Caki2 (cell line): ENCODE measurements at places on chromosomes 2 and 18. TPM values are rescaled to one million over a fixed set of nuclear protein-coding genes. Genes with fewer than 3 reads are reported as not detected.

DNA sequence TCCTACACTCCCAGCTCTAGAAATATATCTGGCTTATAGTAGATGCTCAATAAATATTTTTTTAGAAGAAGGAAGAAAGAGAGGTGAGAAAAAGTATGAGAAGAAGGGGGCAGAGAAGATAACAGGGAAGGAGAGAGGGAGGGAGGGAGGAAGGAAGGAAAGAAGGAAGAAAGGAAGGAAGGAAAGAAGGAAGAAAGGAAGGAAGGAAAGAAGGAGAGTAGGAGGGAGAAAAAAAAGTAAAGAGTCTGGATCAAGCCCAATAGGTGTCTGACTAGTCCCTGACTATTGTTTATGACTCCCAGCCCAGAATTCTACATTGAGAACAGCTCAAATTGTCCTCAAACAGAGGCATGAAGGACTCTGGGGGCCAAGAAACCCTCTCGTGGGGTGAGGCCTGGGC lies 83.9 kb downstream of the THNSL2 start:
- no peak for DNase-seq

- DNase-seq, result peak; percentile 52
Observed at GRCh38 chr2:49914281-49914680, 760.0 kb upstream of the FSHR start.

GRCh38 chr18:37270038-37270665 lies 295.4 kb downstream of the CELF4 start:
- DNase-seq, result peak; percentile 38

DNA sequence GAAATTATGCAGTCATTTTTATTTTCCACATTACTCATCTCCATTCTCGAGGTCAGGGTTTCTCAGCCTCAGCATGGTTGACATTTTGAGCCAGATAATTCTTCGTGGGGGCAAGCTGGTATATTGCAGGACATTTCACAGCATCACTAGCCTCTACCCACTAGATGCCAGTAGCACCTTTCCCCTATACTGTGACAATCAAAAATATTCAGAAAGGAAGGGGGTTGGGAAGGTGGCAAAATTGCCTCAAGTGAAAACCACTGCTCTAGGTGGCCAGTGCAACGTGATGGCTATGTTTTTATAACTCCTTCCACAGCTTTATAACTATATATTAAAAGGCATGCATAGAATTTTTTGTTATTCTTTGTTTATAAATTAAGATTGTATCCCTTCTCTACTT lies 294.5 kb downstream of the CNTNAP5 start:
- no peak for DNase-seq

DNA sequence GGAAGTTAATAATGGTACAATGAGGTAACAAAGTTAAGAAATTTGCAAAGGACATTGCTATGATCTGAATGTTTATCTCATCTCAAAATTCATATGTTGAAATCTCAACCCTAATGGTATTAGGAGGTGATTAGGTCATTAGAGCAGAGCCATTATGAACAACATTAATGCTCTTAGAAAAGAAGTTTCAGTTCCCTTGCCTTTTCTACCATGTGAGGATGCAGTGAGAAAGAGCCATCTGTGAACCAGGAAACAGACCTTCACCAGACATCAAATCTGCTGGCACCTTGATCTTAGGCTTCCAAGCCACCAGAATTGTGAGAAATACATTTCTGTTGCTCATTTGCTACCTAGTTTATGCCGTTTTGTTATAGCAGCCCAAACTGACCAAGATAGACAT lies 757.6 kb downstream of the NR4A2 start:
- DNase-seq, result no peak

- no peak for DNase-seq
Observed at GRCh38 chr2:45211636-45212035, 202.4 kb upstream of the SIX2 start.

DNA sequence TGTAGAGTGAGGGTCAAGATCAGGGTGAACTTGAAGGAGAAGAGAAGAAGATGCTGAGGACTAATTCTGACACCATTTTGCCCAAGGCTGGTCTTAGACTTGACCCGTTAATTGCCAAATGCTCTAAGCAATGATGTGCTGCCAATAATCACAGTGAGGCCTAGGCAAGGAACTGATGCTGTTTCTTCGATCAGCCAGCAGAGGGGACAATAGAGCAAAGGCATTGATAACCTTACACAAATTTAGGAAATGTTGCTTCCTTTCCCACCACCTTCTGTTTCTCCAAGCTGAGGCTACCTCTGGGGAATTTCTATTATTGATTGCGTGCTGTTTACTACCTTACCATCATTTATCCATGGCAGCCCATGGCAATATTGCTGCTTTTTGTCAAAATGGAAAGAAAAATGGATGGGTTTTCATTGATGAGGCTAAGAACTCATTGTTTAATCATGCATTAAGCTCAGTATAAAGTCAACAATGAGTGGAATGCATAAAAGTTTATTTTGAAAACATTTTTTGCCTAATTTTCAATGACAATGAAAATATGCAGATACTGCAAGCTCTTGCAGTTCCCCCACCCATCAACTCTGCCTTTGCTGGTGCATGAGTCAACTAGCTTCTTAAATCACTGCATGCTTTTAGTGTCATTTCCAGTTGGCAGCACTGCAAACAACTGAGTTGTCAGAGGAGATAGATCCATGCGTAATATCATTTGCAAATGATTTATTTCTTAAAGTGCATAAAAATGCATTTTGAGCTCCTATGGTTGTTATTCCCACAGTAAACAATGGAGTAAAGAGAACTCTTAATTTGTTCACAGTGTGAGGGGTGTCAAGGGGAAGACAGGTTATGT lies 116.4 kb upstream of the NYAP2 start:
- DNase-seq, result peak; percentile 13

GRCh38 chr2:230714136-230714480 lies 1.5 kb downstream of the CAB39 start:
- peak; percentile 46 for DNase-seq

DNA sequence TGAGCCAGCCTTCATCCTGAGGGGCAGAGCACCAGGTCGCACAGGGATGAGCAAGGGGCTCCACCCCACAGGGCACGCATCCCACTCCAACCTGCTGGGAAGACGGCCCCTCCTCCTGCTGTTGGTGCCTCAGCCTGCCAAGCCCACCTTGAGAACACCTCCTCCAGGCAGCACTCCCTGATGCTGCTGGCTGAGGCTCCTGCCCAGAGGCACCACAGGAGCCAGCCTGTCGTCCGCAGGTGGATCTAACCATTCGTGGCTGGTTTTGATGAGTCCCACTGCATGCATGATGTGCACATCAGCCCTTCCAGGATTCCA lies 58.4 kb downstream of the BIN1 start:
- DNase-seq, result no peak

- DNase-seq, result no peak
Observed at GRCh38 chr18:10094655-10095054, 180.8 kb downstream of the VAPA start.

- no peak for DNase-seq
Observed at GRCh38 chr18:66971960-66972359, 368.1 kb upstream of the CDH19 start.

GRCh38 chr2:217672472-217672871 lies 330.3 kb downstream of the TNS1 start:
- DNase-seq, result no peak

- no peak for DNase-seq
Observed at GRCh38 chr2:109591206-109591605, 22.6 kb downstream of the SEPTIN10 start.

DNA sequence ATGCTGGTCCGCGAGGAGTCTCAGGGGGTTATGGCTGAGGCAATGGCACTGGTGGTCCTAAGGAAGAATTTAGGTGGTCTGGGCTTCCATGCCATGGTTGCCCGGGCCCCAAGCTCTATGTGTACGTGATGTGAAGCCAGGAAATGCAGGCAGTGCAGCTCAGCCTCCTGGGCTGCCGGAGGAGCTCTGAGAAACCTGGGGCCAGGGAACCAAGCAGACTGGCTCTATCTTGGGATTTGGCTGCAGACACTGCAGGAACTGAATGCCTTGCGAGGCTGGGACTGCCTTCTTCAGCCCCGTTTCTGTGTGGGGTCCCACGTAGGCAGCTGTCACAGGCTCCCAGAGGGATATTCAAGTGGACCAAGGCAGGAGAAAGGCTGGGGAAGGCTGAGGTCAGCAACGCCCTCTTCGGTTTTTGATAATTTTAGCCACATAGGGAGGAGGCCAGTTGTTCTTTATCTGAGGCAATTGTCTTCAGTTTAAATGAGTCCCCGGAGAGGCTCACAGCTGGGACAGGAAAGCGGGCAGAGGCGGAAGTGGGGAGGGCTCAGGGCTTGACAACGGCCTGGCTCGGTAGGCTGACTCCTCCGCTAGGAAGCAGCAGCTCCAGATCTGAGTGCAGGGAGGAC lies 77.7 kb downstream of the RHOB start:
- no peak for DNase-seq

Gene OBSL1
- 81.7 and 82.7 TPM in 2 replicates for total RNA-seq

Gene DPYSL5
- 0.93 and 4.7 TPM in 2 replicates for total RNA-seq

Gene RESP18
- total RNA-seq, result not detected in 2 replicates

Gene HTR2B
- 0.12 and 0.51 TPM in 2 replicates for total RNA-seq

Gene ATP8B1
- 3.4 and 4.9 TPM in 2 replicates for total RNA-seq

Gene GDF7
- 0.68 and 0.72 TPM in 2 replicates for total RNA-seq

Gene PKDCC
- 1.6 and 2.1 TPM in 2 replicates for total RNA-seq

Gene ANKRD30BL
- total RNA-seq, result not detected in 2 replicates
